ENCODE measurements at places on chromosomes 3 and 15.

DNA sequence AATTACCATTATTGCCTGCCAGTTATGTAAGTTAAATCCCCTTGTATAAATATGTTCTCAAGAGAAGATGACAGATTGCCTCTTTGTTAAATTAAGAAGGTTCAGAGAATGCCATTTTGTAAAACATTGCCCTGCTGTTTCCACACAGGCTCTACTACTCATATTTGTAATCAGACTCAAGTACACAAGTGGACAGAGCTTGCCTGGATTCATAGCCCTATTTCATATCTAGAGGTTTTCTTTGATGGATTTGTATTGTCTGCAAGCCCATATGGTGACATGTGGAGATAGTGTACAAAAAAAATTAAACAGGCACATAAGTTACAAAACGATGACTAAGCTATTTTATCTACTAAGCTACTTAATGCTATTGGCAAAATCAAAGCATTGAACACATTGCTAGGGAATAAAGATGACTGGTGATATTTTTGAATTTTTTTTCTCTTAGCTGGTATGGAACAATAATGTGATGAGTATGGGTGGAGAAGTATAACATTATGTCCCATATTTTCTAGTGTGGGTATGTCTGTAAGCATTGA is 1286.6 kb upstream of the ALCAM start:
- DNase-seq, result no peak

GRCh38 chr15:90165659-90166489 is 35.3 kb upstream of the SEMA4B start:
- no peak for DNase-seq

DNA sequence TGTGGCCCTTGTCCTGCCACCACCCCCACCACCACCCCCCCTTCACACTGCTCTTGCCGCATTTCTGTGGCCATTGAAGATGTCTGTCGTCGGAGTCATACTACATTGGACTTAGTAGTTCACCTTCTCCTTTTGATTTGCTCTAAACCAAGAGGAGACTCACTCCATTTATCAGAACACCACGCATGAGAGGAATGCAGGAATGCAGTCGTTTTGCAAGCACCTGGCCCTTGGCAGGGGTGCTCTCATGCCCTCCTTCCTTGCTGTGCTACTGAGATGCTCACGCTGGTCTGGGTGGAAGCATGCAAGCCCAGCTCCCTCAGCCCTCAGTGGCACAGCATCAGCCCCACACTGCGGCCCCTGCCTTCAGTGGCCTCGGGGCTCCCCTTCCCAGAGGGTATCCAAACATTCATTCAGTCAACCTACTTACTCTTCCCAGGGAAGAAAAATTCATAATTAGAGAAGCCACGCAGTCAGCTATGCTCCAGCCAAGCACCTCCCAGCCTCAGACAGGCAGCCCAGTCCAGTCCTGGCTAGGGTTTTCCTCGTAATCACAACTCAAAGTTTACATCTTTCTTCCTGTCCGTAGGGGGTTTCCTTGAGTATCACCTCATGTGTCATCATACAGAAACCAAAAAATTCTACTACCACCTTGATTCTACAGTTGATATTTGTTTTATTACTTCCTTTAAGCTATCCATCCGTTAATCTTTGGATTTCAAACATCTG is 520.0 kb downstream of the GABRG3 start:
- no peak for DNase-seq

DNA sequence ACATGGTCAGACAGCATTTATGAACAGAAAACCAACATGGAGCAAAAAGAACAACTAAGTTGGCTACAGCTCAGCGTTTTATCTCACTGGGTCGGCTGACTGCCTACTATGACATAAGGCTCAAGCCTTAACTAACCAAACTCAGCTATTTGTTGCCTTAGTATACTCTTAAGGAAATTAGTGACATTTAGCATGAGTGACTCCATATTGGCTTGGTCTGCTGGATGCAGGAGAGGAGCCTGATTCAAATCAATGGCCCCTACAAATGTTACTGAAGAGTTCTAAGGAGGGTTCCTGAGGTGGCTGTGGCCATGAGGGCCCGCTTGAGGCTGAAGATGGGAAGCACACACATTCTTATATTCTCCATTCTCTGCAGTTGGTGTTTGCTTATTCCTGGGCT is 20.1 kb upstream of the ALDH1L1 start:
- no peak for DNase-seq

- DNase-seq, result no peak
These were observed 79.4 kb downstream of the GTPBP8 start for GRCh38 chr3:113070072-113070640.

GRCh38 chr15:26590676-26591075 is 182.2 kb downstream of the GABRB3 start:
- DNase-seq, result no peak

GRCh38 chr3:32105291-32106131 is 909 bp upstream of the GPD1L start:
- no peak for DNase-seq

DNA sequence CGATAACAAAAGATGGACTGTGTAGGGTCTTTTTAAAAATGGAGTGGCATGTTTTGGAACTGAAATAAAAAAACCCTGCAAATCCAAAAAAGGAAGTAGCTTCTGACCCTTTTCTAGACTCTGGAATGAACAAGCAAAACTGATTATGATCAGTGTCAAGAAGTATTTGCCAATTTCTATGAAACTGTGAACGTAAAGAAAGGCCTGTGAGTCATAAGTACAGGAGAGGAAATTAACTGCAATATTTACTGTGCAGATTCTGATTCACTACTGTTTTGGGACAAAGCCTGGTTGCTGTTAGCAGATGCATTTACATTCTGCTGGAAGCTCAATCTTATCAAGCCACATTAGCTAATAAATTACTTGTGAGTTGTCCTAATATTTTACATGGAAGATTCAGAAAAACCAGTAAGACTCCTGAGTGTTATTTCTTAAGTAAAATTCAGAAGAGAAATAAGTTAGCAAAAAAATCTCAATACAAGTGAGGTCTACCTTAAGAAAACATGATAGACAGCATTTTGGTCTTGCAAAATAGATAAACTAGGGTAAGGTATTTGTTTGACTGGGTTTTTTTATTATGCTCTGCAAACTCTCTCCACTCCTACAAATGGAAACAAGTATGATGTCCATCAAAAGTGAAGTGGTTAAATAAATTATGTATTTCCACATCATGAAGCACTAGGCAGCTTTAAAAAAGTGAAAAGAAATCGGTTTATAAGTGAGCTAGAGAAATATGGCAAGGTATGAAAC is 90.2 kb upstream of the LMOD3 start:
- DNase-seq, result no peak

DNA sequence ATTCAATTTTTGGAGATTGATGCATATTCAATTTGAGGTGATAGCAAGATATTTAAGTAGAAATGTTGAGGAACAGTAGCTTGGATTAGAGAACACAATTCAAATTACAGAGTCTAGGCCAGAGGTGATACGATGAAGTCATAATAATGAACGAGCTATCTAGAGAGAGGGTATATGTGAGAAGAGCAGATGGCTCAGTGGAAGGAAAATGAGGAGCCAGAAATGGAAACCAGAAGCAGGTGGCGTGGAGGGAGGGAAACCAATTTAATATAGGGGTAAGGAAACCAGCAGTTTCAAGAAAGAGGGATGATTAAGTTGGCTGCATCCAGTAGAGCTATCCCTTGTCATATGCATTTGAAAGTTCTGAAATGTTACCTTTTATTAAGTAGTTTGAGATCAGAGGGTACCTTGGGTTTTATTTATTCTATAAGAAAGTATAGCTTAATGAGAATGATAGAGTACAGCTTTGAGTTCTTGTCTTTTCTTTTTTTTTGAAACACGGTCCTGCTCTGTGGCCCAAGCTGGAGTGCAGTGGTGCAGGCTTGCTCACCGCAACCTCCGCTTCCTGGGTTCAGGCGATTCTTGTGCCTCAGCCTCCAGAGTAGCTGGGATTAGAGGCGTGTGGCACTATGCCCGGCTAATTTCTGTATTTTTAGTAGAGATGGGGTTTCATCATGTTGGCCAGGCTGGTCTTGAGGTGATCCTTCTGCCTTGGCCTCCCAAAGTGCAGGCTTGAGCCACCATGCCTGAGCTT is 22.1 kb downstream of the NCK1 start:
- DNase-seq, result no peak

GRCh38 chr15:79089331-79089889 is 1.2 kb downstream of the RASGRF1 start:
- no peak for DNase-seq

DNA sequence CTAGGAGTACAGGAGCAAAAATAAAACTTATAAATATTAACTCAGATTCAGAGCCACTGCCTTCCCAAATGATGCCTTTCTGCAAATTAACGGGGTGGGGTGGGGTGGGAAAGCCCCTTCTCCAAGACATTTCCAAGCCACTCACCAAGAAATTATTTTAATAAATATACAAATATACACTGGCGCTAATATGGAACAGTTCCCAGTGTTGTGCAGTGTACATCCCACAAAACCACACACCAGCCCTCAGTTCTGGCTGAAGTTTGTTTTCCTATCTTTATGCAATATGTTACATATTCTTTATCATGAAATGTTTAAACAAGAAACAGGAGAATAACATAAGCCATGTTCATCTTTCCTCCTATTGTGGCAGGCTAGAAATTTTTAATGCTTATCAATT is 53.0 kb upstream of the GYG1 start:
- DNase-seq, result no peak

- no peak for DNase-seq
These were observed 651.5 kb upstream of the CADM2 start for GRCh38 chr3:84307339-84307738.

DNA sequence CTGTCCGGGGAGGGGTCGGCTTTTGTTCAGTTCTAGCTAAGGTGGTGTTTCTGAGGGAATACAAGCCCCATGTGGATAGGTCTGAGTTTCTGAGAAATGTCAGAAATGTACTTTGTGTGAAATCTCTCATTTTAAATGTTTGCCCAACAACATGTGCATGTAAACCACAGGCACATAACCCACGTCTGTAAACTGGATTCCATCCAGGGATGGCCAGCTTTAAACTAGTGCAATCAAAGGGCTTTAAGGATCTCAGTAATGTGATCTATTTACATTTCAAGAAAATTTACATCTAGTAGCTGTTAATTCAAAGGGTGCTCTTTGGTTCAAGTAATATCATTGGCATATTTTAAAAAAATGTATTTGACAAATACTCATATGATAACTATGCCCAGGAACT is 52.0 kb downstream of the POLR2M start:
- DNase-seq, result no peak

- DNase-seq, result no peak
These were observed 3.4 kb upstream of the POLG start for GRCh38 chr15:89338036-89338435.

GRCh38 chr3:141828890-141829289 is 47.6 kb upstream of the ATP1B3 start:
- DNase-seq, result no peak

- DNase-seq, result no peak
These were observed 105.5 kb downstream of the STRIT1 start for GRCh38 chr3:155188031-155188430.

- DNase-seq, result no peak
These were observed 120.5 kb downstream of the XXYLT1 start for GRCh38 chr3:195150181-195151118.

GRCh38 chr15:41309226-41309905 is 23.0 kb downstream of the OIP5 start:
- DNase-seq, result no peak

GRCh38 chr15:96333131-96334016 is 2.9 kb downstream of the NR2F2 start:
- no peak for DNase-seq

GRCh38 chr15:63436872-63437375 is 55.3 kb upstream of the CA12 start:
- DNase-seq, result peak; percentile 64

GRCh38 chr15:27844018-27844666 is 255.0 kb downstream of the OCA2 start:
- DNase-seq, result no peak

GRCh38 chr15:92709110-92709790 is 53.7 kb upstream of the FAM174B start:
- DNase-seq, result no peak

- DNase-seq, result no peak
These were observed 50.8 kb upstream of the PRR23E start for GRCh38 chr3:127141921-127142730.

DNA sequence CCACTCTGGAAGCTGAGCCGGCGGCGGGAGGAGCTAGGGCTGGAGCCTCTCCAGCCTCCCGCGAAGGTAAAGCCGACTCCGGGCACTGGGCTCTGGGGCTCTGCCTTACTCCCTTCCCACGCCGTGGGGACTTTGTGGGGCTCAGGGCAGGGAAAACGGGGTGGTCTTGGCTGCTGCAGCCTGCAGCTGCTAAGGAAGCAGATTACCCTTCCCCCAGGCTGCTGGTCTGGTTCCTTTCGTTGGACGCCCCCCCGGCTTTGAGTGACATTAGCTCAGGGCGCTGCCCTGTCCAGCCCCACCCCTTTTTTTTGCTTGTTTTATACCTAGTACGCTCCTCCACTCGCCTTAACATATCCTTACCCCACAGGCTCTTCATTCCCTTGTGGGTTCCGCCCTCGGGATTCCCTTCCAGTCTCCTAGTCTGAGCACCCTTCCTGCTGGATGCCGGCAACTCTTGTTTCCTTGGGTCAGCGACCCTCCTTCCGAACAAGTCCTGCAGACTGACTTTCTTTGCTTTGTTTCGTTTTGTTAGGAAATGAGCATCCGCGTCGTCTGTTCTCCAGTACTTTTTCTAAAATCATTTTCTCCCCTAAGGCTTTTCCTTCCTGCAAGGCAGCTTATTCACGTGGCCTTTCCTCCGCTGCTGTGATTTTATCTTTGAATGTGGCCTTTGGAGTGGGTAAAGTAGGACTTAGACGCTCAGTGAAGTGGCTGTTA is 551 bp downstream of the DNAJC13 start:
- DNase-seq, result peak; percentile 9

DNA sequence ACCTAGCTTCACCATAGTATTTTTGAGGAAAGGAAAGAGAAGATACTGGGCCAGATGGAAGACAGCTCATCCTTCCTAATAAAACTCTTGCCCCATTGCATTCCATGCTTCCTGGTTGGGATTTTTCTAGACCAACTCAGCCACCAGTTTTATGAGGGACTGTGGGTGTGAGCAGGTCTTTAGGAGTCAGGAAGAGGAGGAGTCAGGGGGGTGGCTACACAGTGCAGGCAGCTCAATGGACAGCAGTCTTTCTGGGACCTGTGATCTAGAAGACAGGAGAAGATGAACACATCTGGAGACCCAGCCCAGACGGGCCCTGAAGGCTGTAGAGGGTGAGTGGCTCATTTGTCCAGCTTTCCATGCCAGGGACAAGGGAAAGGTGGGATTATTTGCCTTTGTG is at the start of gene NOX5:
Gene NOX5 (plus strand): TSS at position 242 of the 400 bp plus-strand sequence. CDS start 41 bp downstream, at position 283.
- no peak for DNase-seq
